MM.1S (cell line): ENCODE measurements at places on chromosomes 1 and 21.

DNA sequence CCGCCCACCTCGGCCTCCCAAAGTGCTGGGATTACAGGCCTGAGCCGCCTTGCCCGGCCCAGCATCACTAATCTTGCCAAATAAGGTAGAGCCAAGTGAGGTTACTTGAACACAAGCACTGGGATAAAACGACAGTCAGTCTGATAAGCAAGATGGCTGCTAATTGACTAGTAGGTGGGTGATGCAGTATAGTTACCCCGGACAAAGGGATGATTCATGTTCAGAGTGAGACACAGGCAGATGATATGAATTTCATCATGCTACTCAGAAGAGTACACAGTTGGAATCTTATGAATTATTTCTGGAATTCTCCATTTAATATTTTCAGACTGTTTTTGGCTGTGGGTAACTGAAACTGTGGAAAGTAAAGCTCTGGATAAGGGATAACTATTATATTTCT, 178.4 kb downstream of the USP25 start:
- no peak for DNase-seq

DNA sequence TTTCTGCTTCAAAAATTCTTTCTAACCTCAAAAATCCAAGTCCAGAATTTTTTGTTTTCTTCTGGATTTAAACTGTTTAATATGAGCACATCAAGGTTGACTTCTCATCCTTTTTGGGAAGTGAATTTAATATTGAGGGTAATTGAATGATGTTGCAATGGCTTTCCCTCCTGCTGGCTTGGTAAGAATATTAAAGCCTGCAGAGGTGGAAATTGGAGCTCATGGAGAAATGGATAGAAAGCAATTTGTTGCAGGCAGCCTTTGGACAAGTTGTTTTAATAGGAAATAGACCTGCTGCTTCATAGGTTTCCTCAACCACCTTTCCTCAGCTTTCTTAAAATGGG, 124.7 kb downstream of the SYT2 start:
- DNase-seq, result no peak

DNA sequence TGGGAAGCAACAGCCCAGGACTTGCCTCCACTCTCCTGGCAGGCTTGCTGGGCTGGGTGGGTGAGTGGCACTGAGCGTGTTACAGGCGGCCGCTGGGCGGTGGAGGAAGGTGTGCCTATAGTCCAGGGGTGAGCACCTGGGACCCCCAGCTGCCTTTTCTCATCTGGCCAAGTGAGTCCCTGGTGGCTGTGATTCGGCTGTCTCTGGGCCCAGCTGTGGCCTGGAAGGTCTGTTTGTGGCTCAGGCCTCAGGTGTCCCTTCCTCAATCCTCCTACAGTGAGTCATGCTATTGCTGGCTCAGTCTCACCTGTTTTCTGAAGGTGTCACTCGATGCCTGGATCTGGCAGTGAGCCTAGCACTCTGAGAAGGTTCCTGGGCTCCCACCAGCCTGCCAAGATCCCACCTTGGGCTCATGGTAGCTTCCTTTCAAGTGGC, 564.2 kb downstream of the PTPRU start:
- DNase-seq, result no peak

DNA sequence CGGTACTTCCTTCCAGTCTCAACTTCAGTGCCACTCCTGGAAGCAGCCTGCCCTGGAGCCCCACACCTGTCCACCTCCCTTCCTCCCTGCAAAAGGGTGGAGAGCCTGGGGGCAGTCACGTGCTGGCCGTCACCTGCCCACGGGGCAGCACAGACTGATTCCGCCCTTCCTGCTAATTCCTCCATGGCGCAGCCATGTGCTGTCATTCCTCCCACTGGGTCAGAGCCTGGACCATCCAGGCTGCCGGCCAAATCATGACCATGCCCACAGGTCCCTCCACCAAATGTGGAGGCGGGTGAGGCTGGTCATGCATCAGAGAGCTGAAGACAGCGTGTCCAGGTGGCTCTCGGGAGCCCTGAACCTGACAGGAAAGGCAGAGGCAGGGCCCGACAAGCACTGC, 24.4 kb upstream of the GPR153 start:
- DNase-seq, result no peak

GRCh38 chr1:155000411-155000725, 2.2 kb upstream of the ZBTB7B start:
- peak; percentile 74 for DNase-seq

DNA sequence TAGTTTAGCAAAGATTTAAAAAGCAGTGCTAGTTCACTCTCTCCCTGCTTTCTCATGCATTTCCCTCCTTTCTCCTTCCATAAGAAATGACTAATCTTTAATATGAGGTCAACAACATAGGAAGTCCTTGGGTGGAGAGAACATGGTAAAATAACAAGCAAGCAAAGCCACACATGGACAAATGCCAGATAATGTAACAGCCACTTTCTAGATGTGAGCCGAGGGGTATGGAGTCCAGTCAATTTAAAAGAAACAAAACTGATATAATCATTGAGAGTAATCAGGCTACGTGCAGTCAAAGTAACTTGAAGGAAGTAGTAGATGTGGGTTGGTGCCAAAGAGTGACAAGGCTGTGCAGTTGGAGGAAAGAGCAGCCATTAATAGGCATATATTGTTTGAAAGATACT, 69.6 kb downstream of the DUSP10 start:
- DNase-seq, result no peak

DNA sequence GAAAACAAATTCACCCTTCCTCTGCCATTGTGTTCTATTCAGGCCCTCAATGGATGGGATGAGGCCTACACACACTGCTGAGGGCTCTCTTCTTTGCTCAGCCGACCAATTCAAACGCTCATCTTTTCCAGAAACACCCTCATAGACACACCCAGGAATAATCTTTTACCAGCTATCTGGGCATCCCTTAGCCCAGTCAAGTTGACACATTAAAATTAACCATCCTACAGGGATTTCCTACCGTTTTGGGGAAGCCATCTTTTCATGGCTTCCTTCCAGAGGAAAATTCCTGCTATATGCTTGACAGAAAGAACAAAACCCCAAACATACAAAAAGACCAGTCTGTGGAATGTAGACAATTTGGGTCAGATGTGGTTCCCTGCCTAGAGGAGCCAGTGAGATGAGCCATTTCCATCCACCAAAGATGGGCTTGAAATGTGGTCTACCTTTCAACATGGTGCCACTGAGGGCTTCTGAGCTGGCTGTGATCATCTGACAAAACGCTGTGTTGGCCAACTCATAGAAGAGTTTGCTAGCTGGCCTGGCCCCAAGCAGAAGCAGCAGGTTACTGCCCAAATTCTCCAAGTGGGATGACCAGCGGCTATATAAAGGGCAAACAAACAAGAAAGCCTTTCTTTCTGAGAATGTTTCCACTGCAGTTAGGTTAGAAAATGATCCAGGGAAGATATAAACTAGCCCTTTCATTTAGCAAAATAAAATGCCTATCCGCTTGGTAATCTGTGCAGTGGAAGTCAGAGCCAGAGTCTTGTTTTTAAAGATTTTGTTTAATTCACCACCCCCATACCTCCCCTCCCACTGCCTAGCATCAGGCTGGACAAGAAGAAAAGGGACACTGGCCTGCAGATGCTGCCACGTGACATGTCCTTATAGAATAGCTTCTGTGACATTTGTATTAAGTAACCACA, 69.1 kb upstream of the MRPS6 start:
- DNase-seq, result no peak

DNA sequence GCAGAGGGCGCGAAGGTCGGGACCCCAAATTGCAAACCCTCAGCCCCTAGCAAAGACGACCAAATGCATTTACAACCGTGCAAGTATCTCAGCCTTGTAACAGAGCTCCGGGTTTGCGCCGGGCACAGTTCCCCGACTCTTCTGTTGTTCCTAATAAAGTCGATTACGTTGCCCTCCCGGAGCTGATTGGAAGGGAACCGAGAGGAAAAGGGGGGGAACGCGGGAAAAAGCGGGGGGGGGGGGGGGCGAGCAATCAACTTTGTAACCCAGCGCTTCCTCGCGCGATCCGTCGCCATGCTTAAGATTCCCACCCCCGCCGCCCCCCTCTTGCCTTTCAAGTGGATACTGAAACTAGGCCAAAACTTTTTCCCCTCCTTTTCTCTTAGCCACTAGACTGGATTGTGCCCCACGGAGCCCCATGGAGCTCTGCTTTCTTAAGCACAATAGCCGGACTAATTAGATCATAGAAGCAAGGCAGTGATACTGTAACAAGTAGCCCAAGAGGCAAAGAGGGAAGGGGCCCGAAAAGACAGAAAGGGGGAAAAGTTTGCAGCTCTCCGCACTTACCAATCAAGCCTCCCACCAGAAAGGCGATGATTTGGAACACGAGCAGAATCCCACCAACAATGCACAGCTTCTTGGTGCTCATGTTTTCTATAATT, 565 bp downstream of the WLS start:
- DNase-seq, result peak; percentile 16

- DNase-seq, result no peak
These were observed 63.3 kb upstream of the LRRC8D start for GRCh38 chr1:89757532-89757931.

GRCh38 chr1:52551507-52552235, 1.2 kb downstream of the TUT4 start:
- DNase-seq, result peak; percentile 40

- no peak for DNase-seq
These were observed 3.5 kb upstream of the PRAMEF12 start for GRCh38 chr1:12769976-12770505.

DNA sequence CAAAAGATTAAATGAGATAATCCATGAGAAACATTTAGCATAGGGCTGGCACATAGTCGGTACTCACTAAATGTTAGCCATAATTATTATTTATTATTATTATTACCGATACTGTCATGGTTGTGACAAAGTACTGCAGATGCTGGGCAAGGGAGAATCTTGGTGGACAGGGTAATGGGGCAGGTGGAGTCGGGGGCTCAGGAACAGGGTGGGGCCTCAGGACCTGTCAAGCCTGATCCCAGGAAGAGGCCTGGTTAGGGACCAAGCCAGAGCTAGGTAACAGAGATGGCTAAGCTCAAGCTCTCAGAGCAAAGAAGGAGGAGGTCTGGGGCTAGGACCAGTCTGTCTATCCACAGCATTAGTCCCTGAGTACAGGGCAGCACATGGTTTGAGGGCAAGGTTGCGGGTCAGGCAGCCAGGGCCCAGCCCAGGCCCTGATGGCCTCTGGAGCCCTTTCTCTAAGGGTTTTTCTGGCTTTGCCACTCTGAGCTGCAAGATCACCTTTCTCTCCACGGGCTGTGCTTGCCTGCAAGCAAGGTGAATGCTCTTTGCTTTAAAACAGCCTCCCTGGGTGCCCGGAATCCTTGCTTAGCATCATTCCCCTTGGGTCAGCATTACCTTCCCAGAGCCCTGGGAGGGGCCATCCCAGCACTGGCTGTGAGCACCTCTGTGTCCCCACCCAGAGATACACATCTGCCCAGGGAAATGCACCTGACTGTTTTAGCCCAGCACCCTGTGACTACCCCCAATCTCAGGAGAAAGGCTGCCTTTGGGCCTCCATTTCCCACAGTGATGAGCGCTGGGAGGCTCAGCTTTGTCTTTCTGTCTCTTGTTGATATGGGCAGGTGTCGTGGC, 572.0 kb downstream of the PTPRU start:
- no peak for DNase-seq

- DNase-seq, result no peak
These were observed 3.1 kb downstream of the PADI1 start for GRCh38 chr1:17207966-17208418.

DNA sequence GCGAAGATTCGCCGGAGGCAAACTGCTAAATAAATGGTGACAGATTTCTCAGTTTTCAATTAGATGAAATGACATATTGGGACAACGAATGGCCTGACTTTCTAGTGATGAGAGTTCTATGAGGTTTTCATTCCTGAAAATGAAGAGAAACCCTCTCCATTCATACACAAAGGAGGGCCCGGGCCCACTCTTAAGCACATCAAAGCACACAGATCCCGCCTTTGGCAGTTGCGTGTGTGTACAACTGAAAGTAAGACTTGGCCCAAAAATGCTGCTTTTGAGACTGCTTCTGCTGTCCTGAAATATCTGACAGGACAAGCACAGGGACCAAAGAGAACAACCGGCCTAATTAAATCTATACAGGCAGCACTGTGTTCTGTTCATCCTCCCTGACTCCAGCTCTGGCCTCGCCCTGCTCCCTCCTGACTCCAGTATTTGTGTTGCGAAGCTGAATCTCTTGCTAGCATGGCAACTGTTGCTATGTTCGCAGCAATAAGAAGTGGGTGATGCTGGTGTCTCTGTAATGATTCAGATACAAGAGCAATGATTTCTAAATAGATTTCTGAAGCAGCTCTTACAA, 7.4 kb downstream of the LRRC53 start:
- DNase-seq, result no peak

GRCh38 chr1:226349801-226350518, 41.0 kb upstream of the LIN9 start:
- DNase-seq, result no peak

DNA sequence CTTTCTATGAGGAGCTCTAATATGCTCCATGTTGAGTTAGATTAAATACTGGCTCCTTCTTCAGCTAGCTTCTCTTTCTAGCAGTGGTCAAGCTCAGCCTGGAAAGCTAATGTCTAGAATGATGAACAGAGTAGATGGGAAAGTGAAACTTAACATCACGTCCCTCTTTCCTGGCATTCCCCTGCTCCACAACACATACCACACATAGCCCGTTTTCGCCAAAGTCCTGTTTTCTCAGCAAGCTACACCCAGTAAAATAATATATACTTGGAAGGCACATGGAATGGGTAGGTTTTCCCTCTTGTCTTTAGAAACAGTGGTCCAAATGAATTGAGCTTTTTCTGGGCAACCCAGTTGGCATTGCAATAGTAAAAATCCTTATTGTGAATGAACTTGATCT, 3.8 kb downstream of the KRTAP27-1 start:
- DNase-seq, result no peak

DNA sequence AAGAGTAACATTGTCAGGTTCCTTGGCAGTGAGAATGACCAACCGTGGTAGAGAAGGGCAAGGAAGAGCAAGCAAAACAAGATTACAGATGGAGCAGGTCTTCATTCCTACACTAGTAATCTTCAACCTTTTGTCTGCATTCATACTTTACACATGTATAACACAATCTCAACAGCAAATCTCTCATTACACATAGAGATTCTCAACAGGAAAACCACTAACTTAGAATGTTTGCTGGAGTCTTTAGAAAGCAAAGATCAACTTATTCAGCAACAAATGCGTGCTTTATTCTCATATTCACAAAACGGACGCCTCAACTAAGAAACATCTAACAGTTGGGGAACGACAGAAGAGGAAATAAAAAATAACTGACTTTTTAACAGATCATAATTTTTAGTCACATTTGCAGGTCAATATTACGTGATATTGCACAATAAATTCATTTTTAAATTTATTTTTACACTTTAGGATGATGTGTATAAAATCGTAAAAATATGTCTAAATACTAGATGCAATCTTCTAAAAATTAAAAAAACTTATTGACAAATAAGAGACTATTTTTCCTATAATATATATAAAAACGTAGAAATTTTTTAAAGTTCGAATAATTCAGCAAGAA, 82.9 kb downstream of the ARID4B start:
- no peak for DNase-seq

- DNase-seq, result peak; percentile 82
These were observed 464.5 kb downstream of the USP25 start for GRCh38 chr21:16194095-16194787.

DNA sequence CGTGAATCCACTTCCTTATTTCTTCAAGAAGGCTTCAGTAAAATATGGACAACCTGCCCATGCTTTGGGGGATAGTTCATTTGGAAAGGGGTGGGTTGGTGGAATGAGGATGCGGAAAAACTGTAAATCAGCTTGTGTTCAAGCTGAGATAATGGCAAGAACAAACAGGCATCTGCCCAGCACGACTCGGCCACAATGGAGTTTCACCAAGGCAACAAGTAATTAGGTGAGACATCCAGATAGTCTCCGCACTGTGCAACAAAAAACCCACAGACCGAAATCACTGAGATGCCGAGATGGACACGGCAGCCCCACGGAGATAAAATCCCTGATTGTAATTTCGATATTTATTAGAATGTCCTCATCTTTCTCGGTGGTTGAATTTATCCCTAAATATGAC, 455.2 kb downstream of the AJAP1 start:
- no peak for DNase-seq
